ENCODE measurements at places on chromosomes 1 and 21.

DNA sequence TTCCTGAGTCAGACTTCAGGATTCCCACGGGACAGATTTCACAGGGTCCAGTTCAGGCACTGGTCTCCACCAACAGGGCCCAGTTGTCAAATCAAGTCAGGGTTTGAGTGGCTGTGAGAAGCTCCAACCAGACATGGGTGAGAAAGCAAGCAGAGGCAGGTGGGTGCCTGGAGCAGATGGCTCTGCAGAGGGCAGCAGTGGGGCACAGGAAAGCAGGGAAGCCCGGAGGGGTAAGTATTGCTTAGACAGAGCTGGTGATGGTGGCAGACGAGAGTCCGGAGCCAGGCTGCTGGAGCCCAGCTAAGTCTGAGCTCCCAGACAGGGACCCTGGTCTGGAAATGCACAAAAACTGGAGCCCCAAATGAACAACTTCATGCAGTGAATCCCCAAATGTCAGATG lies 40.4 kb downstream of the RIMS3 start:
- DNase-seq = no peak

DNA sequence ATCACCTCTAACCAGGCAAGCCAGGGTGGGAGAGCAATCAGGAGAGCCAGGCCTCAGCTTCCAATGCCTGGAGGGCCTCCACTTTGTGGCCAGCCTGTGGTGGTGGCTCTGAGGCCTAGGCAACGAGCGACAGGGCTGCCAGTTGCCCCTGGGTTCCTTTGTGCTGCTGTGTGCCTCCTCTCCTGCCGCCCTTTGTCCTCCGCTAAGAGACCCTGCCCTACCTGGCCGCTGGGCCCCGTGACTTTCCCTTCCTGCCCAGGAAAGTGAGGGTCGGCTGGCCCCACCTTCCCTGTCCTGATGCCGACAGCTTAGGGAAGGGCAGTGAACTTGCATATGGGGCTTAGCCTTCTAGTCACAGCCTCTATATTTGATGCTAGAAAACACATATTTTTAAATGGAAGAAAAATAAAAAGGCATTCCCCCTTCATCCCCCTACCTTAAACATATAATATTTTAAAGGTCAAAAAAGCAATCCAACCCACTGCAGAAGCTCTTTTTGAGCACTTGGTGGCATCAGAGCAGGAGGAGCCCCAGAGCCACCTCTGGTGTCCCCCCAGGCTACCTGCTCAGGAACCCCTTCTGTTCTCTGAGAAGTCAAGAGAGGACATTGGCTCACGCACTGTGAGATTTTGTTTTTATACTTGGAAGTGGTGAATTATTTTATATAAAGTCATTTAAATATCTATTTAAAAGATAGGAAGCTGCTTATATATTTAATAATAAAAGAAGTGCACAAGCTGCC lies 19.8 kb downstream of the CSF1 start:
- no peak for DNase-seq

DNA sequence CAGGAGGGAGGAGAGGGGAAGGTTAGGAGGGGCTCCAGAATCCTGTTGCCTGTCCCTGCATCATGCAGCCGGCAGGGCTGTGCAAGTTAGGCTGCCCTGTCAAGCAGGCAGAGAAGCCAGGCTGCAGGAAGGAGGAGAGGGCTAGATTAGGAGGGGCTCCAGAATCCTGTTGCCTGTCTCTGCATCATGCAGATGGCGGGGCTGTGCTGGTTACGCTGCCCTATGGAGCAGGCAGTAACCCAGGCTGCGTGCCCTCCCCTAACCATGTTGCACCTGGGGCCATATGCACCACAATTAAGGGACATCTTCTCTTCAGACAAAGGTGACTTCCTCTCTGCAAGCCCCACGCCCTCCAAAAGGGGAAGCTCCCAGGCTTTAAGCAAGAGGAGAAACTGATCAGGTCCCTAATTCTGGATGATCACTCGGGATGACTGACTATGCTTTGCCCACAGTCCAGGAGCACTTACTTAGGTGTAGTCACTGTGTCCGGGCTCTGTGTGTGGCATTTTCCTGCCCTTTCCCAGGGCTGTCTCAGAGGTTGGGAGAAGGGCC lies 457.4 kb downstream of the SETD4 start:
- DNase-seq = no peak

- DNase-seq = no peak
Measured at GRCh38 chr1:215243345-215244054, 161.0 kb downstream of the KCNK2 start.

- no peak for DNase-seq
Measured at GRCh38 chr21:42027822-42028765, 17.9 kb upstream of the ZBTB21 start.

DNA sequence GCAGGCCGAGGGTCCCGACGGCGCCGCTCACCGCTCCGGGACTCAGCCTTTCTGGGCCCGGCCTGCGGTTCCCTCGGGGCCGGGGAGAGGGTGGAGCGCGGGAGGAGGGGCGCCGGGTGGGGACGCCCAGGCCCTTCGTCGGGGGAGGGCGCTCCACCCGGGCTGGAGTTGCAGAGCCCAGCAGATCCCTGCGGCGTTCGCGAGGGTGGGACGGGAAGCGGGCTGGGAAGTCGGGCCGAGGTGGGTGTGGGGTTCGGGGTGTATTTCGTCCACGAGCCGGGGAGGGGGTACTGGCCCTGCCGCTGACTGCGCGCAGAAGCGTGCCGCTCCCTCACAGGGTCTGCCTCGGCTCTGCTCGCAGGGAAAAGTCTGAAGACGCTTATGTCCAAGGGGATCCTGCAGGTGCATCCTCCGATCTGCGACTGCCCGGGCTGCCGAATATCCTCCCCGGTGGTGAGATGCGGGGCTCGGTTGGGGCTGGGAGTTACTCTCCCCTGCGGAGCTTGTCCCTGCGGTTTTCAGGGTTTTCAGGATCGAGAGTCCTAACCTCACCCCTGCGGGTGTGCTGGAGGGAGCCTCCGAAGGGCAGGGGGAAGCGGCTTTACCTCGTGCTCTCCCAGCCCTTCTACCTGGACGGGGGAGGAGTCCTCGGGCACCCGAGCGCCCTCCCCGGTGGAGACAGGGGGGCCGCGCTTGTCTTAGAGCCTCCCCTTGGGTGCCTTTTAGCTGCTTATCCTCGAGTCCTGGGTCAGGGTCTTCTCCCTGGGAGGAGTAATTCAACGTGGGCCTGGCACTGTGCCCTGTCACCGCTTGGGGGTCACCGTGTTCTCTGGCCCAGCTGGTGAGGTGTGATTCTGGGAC lies 2.1 kb downstream of the SAMD11 start:
- no peak for DNase-seq

- DNase-seq = no peak
Measured at GRCh38 chr1:170068923-170069322, 5.6 kb downstream of the KIFAP3 start.

DNA sequence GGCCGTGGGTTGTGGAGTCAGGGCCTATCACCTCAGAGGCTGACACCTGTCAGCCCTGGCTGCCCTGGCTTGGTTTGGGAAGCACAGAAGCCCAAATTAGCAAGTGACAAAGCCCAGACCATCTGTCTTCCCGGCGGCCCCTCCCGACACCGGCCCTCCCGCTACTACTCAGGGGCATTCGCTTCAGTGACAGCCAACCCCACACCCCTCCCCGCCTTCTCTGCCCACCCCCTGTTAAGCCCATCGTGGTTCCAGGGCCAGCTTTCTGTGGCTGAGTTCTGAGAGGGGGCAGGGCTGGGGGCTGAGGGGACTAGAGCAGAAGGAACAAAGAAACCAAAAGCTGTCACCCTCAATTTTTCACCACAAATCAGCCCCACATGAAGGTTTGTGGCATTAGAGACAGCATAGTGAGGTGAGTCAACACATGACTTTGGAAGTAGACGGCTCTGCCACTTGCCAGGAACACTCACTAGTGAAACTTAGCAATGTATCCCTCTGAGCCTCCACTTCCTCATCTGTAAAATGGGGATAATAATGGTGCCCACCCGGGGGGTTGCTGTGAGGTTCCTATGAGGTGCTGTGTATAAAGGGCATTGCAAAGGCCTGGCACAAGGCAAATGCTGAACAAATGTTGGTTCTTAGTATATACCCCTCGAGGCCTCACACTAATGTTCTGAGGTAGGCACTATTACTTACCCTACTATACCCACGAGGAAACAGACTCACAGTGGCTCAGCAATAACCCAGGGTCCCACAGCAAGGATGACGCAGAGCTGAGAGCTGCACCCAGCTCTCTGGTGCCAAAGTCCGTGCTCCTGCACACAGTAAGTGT lies 5.2 kb upstream of the TNNI1 start:
- no peak for DNase-seq

DNA sequence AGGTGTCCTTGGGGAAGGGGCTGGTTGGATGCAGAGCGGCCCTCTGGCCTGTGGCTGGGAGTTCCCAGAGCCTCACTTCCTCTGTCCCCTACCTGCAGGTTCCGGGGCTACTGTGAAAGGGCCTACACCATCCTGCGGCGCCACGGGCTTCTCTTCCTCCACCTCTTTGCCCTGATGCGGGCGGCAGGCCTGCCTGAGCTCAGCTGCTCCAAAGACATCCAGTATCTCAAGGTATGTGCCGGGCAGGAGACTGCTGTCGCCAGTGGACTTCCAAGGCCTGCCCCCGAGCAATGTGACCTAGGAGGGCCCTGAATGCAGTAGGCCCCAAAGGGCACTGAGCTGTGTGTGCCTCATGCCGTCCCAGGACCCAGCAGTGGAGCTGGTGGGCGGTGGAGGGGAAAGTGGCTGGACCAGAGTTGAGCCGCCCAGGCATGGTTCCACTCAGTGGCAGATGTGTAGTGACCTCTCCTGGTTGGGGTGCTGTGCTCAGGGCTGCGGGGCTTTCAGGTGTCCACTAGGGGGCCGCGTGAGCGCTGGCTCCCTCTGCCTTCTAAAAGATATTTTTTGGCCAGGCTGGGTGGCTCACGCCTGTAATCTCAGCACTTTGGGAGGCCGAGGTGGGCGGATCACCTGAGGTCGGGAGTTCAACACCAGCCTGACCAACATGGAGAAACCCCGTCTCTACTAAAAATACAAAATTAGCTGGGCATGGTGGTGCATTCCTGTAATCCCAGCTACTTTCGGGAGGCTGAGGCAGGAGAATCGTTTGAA lies 73.4 kb downstream of the PIK3CD start:
- no peak for DNase-seq

DNA sequence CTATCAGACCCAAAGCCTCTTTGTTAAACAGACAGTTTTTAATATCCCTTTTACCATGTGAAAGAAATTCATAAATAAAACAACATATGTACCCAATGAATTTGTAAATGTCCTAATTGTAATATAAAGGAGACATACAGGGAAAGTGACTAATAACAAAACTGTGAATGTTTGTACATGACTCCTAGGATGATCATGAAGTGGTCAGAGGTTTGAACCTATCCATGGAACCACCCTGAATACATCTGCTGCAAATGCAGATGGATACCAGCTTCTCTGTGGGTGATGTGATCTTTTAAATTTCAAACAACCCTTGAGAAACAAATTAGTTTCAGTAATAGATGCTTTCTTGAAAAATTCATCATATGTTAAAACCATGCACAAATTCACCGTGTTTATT lies 16.7 kb upstream of the ACBD3 start:
- no peak for DNase-seq
